SW480 (cell line): ENCODE measurements at places on chromosomes 5 and 9.
A peak's percentile ranks its signal among the peaks of the same experiment; 100 is the strongest.

DNA sequence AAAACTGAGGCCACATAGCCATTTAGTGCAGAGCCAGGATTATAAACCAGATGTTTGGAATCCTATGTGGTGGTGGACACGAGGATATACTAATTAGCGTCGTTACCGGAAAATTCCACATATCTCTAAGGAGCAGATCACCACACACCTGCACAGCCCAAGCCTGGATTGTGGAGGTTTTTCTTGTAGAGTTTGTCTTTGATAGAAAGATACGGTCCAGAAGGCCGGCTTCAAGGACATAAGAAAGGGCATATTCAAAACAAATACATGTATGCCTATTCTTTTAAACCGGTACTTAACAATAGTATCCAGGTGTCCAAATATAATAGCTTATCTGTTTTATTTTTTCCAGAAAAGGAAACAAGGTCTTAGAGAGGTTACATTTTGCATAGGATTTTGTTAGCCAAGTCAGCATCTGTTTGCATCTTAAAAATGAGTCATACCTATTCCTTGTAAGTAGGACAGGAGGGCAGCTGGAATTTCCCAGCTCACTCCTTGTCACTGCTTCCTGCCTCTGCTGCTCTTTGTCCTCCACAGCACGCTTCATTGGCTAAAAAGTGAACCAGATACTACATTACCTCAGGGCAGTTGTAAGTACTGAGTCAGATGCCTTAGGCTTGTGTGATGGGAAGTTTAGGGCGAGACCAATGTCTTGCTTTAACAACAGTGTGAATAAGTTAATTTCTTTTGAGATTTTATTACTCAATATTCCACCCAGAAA, 3.6 kb downstream of the TMC1 start:
- peak; percentile 70 for DNase-seq

DNA sequence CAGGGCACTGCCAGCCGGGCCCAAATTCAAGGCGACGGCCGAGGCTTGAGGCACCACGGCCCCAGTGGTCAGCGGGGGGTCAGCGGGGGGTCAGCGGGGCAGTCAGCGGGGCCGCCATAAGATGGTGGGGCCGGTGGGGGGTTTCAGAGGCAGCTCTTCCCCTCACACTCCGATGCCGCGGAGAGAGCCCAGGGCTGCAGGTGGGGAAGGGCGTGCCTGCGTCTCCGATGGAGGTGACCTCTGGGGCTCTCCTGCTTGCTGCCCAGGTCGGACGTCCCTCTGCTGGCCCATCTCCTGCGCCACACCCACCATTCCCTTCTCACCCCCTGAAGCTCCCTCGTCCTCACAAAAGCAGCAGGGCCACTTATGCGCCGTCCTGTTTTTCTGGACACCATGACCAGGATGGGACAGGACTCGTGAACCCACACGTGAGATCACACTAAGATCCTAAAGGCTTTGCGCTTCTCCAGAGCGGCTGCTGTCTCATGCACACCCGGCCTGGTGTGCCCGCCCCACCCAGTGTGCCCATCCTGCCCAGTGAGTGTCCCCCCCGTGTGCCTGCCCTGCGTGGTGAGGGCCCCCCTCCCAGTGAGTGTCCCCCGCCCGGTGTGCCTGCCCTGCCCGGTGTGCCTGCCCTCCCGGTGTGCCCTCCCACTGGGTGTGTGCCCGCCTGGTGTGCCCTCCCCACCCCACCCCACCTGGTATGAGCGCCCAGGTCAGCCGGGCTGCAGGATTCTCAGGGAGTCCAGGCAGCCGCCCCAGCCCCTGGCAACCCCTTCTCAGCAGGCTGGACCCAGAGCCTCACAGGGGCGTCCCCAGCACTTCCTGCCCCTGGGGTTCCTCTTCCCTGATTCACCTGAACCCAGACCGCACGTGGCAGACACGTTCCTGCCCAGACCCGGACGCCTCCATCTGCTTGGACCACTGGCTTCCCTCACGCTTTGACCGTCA, 48.7 kb upstream of the NKD2 start:
- peak; percentile 61 for DNase-seq

DNA sequence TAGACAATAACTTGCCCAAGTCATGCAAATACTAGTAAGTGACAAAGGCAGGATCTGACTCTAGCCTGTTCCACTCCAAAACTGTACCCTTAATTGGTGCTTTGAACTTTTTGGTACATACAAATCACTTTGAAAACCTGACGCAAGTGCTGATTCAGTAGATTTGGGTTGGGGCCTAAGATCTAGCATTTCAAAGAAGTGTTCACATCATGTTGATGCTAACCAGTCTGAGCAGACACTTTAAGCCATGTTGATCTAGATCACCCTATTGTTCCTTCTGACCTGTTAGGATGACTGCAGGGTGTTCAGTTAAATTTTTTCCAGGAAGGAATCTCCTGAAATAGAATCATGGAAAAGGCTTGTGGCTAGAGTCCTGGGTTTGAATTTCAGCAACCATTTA, 57.7 kb upstream of the CPEB4 start:
- DNase-seq, result no peak

- no peak for DNase-seq
These were observed 40.4 kb downstream of the CTNNA1 start for GRCh38 chr5:138793575-138793974.

DNA sequence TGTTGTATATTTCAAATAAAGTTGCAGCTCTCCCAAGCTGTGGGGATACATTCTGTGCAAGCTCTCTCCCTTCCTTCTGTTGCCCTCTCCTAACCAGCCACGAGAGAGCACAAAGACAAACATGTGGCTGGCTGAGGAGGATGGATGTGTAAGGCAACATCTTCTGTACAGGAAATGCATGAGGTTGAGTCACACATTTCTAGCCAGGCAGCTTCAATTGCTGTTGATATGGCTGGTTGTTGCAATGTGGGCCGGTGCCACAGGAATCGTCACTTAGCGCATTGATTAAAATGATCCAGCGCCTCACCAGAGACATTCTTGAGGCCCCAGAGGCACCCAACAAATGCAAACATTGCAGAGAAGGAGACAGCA, 207.1 kb downstream of the ICE1 start:
- no peak for DNase-seq

DNA sequence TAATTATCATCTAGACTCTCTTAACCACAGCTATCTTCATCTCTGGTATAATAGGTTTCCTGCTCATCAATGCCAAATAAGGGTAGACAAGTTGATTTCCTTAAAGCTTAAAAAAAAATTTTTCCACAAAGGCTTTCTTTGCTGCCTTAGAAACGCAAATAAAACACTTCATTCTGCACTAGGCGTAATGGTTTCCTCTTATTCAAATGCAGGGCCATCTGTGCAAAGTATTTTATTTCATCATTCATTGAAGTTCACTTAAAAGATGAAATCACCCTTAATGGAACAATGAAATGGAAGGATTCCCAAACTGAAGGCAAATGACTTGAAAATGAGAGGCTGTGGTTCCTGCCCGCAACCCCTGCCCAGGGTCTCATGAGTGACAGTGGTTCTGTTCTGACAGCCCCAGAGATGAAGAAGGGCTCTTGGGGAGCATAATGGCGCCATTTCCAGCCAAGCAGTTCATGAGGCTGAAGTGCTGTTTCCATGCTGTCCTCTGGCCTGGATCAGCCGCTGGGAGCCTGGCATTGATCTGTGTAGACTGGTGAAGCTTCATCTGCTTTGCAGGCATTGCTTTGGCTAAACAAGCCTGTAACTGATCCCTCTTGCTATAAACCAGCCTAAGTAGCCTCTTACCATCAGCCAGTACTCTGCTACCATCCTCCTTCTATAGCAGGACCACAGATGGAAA, 276.9 kb upstream of the WWC1 start:
- no peak for DNase-seq

DNA sequence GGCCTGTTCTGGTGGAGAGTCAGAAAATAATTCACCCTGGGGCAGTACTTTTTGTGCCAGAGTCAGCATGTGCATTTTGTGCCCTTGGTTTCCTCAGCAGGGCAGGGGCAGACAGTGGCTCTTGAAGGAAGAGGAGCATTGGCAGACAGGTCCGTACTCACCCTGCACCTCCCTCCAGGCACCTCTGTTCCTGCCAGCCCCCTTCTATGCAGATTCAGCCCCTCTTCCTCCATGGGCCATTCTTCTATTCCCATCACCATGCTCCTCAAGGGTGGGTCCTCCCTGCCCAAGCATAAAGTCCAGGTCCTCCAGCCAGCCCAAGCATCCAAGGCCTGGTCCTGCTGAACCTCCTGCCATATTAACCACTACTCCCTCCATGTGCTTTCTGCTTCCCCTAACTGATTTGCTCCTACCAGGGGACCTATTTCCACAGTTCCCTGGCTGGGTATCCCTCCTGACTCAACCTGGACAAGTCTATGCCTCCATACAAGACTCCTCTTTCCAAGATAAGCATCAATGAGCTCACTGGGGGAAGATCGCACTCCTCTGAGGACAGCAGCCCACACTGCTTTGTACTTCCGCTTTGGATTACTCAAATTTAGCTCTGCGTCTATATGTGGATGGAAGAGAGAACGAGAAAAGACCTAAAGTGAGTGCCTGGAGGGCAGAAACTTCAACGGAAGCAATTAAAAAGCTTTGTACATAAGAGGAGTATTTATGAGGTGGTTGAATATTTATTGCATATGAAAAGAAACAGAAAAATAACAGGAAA, 9.3 kb upstream of the ACSL6 start:
- DNase-seq, result no peak

GRCh38 chr9:75950998-75951397, 60.5 kb downstream of the PCSK5 start:
- no peak for DNase-seq

DNA sequence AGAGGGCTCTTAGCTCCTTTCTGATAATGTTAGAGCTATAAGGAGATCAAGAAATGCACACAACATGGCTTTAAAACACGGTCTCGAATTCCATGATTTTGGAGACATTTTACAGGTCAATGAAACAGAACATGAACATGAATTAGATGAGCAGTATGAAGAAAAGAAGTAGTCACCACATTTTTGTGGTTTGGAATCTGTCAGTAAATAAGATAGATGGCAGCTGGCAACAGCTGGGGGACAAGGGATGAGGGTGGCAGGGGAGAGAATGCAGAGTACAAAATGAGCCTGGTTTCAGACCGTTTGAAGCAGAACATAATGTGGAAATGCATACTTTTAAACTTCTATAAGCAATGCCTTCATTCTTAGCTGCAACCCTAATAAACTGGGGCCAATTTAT, 107.1 kb downstream of the OXCT1 start:
- peak; percentile 7 for DNase-seq

GRCh38 chr9:128899566-128900322, 17.8 kb downstream of the LRRC8A start:
- DNase-seq, result peak; percentile 92

DNA sequence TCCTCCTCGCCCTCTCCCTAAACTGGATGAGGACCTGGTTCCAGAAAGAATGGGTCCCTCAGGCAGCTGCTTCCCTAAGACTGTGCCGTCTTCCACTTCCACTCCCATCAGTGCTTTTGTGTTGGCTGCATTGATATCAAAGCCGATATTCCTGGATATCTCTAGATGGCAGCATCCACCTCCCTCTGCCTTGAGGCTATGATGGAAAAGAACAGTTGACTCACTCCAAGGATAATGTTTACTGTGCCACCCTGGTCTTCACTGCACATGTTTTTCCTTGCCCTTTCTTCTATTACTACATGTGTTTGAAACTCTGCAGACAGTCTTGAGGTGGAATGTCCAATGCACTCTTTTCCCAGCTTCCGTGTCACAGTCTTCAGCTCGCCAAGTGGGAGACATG, 211.6 kb downstream of the MAST4 start:
- peak; percentile 55 for DNase-seq

- DNase-seq, result no peak
These were observed 43.0 kb downstream of the USP20 start for GRCh38 chr9:129878291-129878690.

GRCh38 chr5:5014586-5015235, 125.4 kb upstream of the ADAMTS16 start:
- no peak for DNase-seq

GRCh38 chr5:114859438-114859735, 310.3 kb downstream of the TRIM36 start:
- no peak for DNase-seq

GRCh38 chr5:118791926-118792734, 196.2 kb downstream of the DTWD2 start:
- peak; percentile 86 for DNase-seq

GRCh38 chr9:90961375-90961774, 159.8 kb downstream of the SYK start:
- no peak for DNase-seq

- DNase-seq, result no peak
These were observed 128.2 kb upstream of the MYO10 start for GRCh38 chr5:17064241-17064640.

DNA sequence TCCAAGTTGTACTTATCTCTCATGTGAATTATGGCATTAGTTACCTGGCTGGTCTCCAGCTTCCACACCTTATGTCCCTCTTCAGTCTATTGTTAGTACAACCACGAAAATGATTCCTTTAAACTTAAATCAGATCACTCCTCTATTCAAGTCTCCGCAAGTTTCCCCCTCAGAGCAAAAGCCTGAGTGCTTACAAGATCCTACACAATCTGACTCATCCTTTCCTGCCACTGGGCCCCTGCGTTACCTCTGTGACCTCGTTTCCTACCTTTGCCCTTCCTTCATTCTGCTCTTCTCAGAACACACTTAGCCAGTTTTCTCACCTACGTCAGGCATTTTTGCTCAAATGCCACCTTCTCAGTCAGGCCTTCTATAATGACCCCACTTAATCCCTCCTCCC, 45.1 kb upstream of the GLIS3 start:
- no peak for DNase-seq

- no peak for DNase-seq
These were observed 162.4 kb upstream of the PIK3R1 start for GRCh38 chr5:68053202-68053601.

- no peak for DNase-seq
These were observed 123.2 kb downstream of the FGF18 start for GRCh38 chr5:171542525-171543140.

- DNase-seq, result no peak
These were observed 10.7 kb downstream of the OR2V1 start for GRCh38 chr5:181120306-181120705.

GRCh38 chr9:116395699-116396037, 242.1 kb downstream of the PAPPA start:
- no peak for DNase-seq

GRCh38 chr5:179289756-179290385, 55.4 kb downstream of the ADAMTS2 start:
- DNase-seq, result no peak

DNA sequence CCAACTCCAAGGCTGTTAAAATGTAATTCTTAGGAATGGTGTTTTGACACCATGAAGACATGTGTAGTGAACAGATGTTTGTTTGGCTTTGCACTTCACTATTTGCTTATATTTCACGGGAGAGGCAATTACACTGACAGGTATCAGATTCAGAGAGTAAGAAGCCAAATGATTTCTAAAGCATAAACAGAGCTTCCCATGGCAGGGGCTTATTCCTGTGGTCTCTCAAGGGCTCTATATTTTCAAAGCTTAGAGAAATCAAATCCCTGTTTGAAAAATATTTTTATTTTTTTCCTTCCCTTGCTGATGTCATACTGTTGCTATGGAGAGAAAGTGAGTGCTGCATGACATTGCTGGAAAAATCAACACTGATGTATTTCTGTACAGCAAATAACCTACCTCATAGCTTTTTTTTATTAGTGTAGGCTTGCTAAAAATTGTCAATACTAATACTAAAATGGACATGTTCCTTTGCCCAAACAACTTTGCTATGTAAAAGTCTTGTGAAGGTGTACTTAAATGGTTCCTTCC, 161.4 kb downstream of the GIN1 start:
- no peak for DNase-seq
